ENCODE measurements at places on chromosomes 2 and 18.

- DNase-seq: no peak
Observed at GRCh38 chr2:70469961-70470360, 83.7 kb downstream of the TGFA start.

- DNase-seq: peak; percentile 27
Observed at GRCh38 chr2:27765621-27766286, 5.8 kb upstream of the MRPL33 start.

- DNase-seq: peak; percentile 37
Observed at GRCh38 chr2:46873604-46874068, 42.0 kb downstream of the MCFD2 start.

GRCh38 chr2:156317631-156318030 lies 14.9 kb downstream of the NR4A2 start:
- no peak for DNase-seq

- DNase-seq: no peak
Observed at GRCh38 chr18:36872329-36872728, 43.4 kb downstream of the KIAA1328 start.

DNA sequence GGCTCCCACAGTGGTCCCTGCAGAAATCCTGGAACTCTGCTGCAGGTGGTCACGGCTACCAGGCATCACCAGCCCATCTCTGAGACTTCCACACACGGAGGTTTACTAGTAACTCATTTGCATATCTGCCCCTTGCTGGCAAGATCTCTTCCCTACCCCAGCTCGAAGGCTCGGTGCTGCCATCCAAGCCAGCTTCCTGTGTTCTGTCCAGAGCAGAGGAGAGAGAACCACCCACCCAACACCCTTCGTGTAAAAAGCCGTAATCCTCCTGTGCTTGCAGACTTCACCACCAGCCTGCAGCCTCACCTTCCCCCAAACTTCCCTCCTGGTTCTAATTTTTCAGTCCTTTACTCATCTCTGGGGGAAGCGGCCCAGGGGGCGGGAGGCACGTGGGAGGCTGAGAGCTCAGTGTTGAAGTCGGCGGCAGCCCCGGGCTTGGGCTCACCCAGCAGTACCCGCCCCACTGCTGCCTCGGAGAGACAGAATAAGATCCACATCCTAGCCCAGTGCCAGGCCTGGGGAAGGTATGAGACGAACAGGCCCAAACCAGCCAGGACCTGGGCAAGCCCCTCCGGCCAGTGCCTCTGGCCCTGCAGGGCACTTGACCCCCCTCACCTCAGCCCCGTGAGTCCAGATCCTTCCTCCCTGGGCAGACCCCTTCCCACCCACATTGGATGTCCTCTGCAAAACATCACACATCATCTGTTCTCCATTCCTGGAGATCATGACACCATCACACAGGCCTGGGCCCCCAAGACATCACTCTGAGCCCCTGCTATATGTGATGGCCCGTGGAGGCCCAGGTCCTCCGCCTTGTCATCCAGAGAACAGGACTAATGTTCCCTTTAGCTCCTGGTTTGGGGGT lies 145.8 kb upstream of the ID2 start:
- no peak for DNase-seq

DNA sequence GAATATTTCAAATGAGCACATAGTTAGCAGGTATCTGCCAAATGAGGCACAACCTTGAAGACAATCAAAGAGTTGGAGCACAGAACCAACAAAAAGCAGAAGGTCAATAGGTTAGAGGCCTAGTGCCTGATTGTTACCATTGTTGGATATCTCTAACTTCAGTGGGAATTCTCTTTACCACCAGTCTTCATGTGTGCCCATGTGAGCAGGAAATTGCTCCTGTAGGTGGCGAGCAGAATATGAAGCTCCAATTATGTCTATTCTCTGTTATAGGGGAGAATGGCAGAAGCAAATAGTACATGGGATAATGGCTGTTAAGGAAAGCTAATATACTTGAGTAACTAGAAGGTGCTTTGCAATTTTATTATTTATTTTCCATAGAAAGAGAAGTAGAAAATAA lies 14.9 kb upstream of the ZNF385B start:
- no peak for DNase-seq

DNA sequence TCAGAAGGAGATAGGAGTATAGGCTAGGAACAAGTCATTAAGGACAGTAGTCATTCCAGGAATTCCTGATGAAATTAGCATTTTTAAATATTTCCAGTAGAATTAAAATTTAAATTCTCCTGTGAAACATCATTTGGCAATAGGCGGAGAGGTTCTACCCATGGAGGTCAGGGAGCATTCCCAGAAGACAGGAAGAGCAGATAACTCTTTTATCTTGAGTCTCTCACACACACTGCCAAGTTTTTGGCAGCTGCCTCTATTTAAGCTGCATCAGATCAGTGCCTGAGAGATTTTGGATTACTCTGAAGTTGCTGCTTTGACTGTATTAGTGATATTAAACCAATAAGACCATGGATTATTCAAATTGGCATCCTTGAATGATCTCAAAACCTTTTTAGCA lies 714.7 kb downstream of the EPHA4 start:
- DNase-seq: no peak

- DNase-seq: no peak
Observed at GRCh38 chr2:47128705-47129104, 26.4 kb downstream of the STPG4 start.

DNA sequence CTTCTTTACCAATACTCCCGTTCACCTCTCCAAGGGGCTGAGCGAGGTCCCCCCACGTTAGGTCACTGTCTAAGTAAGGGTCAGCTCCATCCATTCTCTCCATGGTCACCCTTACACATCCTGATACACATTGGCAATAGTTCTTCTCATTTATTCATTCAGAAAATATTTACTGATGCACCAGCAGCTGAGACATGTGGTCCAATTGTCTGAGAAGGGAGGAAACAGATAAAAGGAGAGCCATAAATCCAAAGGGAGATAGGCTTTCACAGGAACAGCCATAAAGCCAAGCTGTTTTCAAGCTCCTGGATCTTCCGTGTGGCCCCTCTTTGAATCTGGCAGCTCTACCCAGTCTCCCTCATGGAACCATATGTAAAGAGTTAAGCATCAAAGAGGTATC lies 121.2 kb downstream of the TXNL1 start:
- DNase-seq: no peak

DNA sequence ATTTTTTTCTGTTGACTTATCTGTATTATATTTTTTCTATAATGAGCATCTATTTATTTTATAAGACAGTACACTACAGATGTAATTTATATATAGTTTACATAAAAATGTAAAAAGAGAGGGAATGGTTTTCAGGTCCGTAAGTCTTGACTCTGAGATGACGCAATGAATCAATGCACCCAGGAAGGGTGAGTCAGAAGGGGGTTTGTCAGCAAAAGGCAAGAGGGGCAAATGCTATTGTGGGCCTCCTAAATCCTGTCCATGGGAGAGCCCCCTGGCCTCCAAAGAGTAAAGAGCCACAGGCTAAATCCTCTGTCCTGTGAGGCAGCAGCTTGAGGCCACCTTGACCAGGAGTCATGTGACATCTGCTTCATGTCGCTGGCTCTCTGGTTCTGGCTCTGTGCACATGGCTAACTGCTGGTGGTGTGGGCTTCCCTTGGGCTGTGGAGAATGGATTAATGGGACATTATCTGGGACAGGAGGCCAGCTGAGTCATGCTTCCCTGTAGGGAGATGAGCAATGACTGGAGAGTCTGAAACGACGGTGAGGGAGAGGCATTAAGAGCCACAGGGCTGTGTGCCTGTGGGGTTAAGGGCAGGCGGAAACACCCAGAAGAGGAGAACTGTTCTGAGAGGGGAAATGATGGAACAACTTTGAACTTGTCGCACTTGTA lies 22.8 kb upstream of the ASB18 start:
- DNase-seq: no peak

DNA sequence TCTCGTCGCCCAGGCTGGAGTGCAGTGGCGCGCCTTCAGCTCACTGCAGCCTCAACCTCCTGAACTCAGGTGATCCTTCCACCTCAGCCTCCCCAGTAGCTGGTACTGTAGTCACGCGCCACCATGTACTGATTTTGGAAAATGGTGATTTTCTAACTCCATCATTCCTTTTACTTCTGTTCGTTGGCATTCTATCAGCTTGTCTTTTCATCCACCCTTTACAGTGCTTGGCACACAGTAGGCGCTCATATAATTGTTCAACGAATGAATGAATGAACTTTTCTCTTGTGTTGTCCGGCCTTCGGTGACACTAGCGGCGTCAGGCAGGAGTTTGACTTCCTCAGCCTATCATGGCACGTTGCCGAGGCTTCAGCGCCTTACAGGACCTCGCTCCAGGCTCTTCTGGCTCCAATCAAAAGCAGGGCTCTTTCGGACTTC lies 373 bp upstream of the MTHFD2 start:
- no peak for DNase-seq

DNA sequence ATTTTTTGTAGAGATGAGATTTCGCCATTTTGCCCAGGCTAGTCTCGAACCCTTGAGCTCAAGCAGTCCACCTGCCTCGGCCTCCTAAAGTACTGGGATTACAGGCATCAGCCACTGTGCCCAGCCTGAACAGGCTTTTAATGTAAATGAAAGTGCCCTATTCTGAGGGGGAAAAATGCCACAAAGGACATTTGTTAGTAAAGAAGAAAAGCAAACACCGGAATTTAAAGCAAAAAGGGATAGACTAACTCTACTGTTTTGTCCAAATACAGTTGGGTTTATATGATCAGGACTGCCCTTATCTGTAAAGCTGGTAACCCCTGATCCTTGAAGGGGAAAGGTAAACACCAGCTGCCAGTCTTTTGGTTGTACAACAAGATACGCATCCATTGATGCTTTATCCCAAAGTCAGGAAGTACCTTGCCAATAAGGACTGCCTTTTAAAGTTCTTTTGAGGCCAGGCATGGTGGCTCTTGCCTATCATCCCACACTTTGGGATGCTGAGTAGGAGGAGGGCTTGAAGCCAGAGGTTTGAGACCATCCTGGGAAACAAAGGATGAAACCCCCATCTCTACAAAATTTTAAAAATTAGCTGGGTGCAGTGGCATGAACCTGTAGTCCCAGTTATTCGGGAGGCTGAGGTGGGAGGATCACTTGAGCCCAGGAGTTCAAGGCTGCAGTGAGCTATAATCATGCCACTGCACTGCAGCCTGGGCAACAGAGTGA lies 13.1 kb downstream of the CLEC4F start:
- DNase-seq: no peak

GRCh38 chr18:63319383-63320122 lies at the start of gene BCL2:
TSS of gene BCL2 (minus strand) at chr18:63319769.
- DNase-seq: no peak

DNA sequence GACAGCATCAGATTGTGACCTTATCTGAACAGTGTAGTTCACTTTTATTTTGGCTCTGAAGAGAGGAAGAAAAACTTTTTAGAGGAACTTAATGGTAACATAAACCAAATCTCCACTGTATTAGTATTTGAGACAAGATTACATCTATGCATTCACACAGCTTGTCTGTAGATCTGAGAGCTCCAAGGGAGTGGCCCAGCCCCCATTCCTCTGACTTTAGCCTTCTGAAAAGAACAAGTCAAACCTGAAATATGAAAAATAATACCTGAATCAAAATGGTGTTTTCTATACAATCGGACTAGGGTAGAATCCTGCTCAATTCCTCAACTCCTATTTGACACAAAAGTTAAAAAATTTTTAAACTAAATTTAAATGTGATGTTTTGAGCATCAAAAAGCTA lies 23.1 kb downstream of the STARD7 start:
- DNase-seq: no peak

DNA sequence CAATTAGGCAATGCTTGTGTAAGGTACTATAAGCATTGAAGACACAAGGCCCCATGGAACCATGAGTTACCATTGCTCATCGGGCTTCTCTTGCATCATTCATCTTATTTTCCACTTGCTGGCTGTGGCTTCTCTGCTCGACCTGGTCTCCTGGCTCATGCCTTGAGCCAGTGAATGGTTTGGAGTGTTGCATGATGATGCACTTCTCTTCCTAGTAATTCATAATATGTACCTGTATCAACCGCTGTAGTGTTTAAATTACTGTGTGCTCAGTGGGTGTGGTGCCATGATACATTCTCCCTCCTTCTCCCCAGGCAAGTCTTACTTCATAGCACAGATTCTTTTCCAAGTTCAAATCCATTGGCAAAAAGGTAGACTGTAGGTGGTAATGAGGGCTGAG lies 66.8 kb downstream of the ABCA12 start:
- DNase-seq: no peak

GRCh38 chr2:145194673-145195072 lies 674.8 kb upstream of the ZEB2 start:
- DNase-seq: no peak

GRCh38 chr2:75641587-75641986 lies 5.0 kb upstream of the MRPL19 start:
- DNase-seq: no peak

GRCh38 chr2:11559786-11560155 lies 25.9 kb downstream of the GREB1 start:
- no peak for DNase-seq

DNA sequence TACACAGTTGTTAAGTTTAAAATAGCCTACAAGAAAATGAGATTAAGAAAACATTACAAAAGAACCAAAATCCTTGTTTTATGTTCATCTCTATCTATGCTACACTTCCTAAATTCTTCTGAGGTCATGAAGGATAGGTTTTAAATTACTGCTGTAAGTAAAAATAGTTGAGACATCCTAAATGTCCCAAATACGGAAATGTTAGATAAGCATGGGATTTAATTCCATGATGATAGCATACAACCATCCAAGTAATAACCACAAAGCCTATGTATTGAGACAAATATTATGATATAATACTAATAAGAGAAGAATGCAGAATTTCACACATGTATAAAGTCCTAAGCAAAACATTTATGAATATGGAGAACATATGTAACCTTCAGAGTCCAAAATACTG lies 34.1 kb downstream of the PIEZO2 start:
- DNase-seq: no peak

DNA sequence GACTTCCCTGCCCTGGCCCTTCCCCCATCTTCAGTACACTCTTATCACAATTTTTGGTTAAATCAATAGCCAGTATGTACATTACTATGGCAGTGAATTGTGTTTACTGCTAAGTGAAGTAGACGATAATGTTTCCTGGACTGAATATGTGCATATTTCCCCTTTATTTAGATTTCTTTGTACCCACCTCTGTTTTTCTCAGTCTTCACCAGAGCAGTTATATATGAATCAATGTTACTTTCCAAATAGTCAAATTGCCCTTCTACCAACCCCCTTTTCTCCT lies 97.1 kb upstream of the HS6ST1 start:
- DNase-seq: no peak

DNA sequence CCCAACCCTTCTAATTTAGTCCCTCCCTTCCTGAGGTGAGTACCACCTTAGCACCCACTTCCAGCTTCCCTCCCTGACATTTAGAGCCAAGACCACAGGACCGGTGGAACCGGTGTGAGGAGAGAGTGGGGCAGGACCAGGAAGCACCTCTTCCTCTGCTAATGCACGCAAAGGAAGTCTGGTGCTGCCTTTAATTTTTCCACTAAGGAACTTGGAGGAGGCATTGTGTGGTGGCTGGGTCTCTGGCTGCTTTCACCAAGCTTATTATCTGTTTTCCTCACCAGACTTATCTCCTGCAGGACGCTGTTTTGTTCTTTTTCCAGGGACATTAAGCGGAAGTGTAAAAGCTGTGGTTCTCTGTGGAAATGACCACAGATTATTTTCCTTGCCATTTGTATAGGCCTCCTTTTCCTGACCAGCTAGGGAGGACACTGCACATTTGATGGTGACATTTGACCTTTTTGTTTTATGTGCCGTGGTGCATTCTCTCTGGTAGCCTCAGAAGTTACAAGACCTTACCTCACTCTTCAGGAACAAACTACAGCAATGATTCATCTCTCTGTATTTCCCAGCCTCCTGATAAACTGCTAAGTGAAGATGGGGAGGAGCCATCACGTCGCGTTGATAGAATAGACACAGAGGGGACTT lies 39.8 kb upstream of the SPTBN1 start:
- DNase-seq: no peak

Data from stimulated activated CD8-positive, alpha-beta memory T cell treated with anti-CD3 and anti-CD28 coated beads, Interleukin-7, amount 100 ng/mL, for 48 hours (primary cell).